CD8-positive, alpha-beta memory T cell (primary cell): ENCODE measurements at places on chromosomes 4 and X.

GRCh38 chr4:87130985-87131703, 89.3 kb downstream of the KLHL8 start:
- DNase-seq, result no peak

GRCh38 chr4:61204353-61205060, 4.4 kb downstream of the ADGRL3 start:
- no peak for DNase-seq

DNA sequence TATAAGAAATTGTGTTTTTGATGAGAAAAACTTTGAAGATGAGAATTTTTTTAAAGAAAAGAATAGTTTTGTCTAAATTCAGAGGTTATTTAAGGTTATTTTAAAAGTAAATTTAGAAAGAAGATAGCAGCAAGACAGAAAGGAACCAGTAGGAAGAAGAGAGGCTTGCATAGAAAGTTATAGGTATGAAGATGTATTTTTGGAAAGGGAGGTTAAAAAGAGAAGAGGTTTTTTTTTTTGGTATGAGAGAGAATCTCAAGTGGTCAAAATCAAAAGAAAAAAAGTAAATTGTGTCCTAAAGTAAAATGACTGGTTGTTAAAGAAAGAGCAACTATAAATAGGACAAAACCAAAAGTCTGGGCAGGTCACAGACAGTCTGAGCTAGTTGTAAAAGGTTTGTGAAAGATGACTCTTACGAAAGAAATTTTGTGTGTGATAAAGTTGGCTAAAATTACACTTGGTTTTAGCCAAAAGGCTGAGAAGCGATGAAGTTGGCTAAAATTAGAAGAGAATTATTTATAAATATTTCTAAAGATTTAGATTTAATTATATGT, 16.4 kb upstream of the EIF4E start:
- no peak for DNase-seq

DNA sequence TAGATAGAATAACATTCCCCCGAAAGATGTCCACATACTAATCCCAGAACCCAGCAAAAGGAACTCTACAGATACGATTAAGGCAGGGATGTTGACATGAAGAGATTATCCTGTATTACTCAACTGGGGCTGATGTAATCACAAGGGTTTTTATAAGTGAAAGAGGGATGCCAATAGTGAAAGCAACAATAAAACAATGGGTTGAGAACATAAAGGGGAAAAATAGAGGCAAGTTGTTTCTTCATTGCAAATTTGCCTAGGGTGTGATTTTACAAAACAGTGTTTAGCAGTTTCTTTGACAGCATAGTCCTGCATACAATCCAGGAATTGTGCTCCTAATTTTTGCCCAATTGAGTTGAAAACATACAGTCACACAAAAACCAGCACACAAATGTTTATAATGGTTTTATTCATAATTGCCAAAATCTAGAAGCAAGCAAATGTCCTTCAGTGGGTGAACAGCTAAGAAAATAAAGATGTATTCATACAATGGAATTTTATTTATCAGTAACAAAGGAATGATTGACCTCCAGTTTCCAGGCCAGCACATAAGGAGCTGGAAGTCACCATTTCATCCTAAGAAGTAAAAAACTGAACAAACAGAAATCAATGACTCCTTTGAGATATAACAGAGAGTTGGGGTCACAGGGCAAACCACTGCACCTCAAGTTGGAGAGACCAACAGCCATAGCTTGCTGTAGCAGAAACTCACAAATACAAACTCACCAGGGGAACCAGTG, 107.2 kb downstream of the CENPC start:
- DNase-seq, result no peak

- no peak for DNase-seq
Measured at GRCh38 chr4:98921292-98921691, 7.6 kb downstream of the EIF4E start.

DNA sequence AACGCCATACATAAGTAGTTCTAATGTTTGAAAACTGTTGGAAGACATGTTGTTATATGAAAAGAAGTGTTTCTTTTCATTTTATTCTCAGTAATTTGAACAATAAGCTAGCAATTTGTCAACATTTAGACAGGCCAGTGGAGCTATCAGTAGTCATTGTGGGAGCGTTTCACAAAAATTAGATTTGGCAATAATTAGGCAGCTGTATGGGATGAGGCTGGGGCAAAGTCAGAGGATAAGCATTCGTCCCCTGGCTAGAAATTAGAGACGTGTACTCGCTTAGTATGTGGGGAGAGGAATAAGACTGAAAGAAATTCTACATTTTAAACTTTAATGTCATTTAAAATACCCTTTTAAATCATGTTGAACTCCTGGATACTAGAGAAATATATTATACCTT, 70.6 kb downstream of the TMEM144 start:
- DNase-seq, result no peak

GRCh38 chr4:153741541-153741940, 18.3 kb downstream of the RNF175 start:
- DNase-seq, result no peak

- no peak for DNase-seq
Measured at GRCh38 chr4:149645790-149646189, 169.9 kb downstream of the IQCM start.

DNA sequence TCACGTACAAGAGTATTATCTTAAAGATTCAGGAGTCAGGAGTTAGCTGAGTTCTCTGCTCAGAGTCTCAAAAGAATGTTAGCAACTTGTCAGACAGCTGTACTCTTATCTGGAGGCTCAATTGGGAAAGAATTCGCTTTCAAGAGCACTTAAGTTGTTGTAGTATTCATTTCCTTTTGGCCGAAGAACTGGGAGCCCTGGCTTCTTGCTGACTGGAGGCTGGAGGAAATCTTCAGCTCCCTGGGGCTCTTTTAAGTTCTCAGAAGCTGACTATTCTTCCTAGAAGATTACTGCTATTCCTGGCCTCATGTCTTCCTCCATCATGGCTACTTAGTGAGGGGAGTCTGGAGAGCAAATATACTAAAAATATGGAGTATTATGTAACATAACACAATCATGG, 587.2 kb downstream of the EPHA5 start:
- DNase-seq, result no peak

- DNase-seq, result no peak
Measured at GRCh38 chr4:186096681-186097165, 7.8 kb upstream of the FAM149A start.

DNA sequence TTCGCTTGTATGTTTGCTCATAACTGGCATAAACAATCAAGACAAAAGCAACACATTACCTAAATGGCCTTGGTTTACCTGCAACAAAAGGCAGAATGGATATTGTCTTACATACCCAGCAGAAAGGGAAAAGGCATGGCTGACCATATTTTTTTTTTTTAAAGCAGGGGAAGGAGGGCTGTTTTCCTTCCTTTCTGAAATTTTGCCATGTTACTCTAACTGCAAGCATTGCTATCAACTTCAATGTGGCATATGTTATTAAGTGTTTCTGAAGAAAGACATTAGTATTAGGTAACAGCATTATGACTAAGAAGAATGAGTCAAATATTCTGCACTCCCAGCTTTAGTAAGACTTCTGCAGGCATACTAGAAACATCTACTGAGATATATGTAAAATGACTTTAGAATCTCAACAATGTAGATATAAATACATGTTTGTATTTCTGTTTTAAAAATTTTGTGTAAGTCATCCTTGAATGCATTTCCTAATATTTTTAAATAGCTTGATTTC, 512.6 kb upstream of the FAM241A start:
- DNase-seq, result no peak
